ENCODE measurements at places on chromosomes 11 and 22. TPM values are rescaled to one million over a fixed set of nuclear protein-coding genes. Genes with fewer than 3 reads are reported as not detected.

- no peak overlapping the region for H3K4me3 ChIP-seq
- DNase-seq = no peak
- H3K27me3 ChIP-seq = no peaks in the 10 kb centered on the region
- H3K4me1 ChIP-seq = peaks cover 42% of the 10 kb centered on the region
- peaks cover 24% of the 10 kb centered on the region for H3K36me3 ChIP-seq
- peak overlapping the region; percentile 43 for H3K27ac ChIP-seq
Measured at GRCh38 chr11:66334605-66335442, 1.4 kb downstream of the RIN1 start.

Gene SLC22A25
- total RNA-seq = not detected

GRCh38 chr22:37260901-37261336 lies 16.9 kb upstream of the RAC2 start:
- H3K4me3 ChIP-seq = no peak overlapping the region
- peaks cover 4% of the 10 kb centered on the region for H3K27me3 ChIP-seq

DNA sequence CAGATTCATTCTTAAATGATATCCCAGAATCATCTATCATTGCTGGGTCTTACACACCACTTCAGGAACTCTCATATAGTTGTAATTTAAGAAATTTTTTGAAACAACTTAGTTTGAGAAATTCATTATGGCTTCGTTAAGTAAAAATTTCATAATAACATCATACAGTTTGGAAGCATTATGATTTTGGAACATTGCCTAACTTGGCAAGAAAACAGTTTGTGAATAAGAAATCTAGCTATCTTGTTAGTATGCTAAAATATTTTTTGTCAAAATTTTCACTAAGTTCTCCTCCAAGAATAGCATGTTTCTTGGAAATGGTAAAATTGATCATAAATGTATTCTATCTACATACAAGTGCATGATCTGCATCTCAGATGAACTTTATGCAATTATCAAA lies 217.7 kb downstream of the CNTN5 start:
- no peaks in the 10 kb centered on the region for H3K27me3 ChIP-seq
- no peak for DNase-seq
- no peak overlapping the region for H3K27ac ChIP-seq
- no peaks in the 10 kb centered on the region for H3K4me1 ChIP-seq
- no peak overlapping the region for H3K4me3 ChIP-seq

- no peaks in the 10 kb centered on the region for H3K27me3 ChIP-seq
- peak overlapping the region; percentile 52 for H3K27ac ChIP-seq
- peak overlapping the region; percentile 66 for H3K4me3 ChIP-seq
- no peak for DNase-seq
Measured at GRCh38 chr22:50184004-50184901, 1.5 kb upstream of the TRABD start.

GRCh38 chr11:118156531-118157185 lies 4.0 kb upstream of the SCN4B start:
- H3K27me3 ChIP-seq = peaks cover 79% of the 10 kb centered on the region
- no peaks in the 10 kb centered on the region for H3K36me3 ChIP-seq
- H3K27ac ChIP-seq = no peak overlapping the region
- H3K4me3 ChIP-seq = no peak overlapping the region
- peaks cover 29% of the 10 kb centered on the region for H3K4me1 ChIP-seq
- peak; percentile 58 for DNase-seq

Gene BDNF
- total RNA-seq = not detected

Gene PIWIL4
- total RNA-seq = 0.39 TPM

Gene PPARA
- 18.1 TPM for total RNA-seq

- peaks cover 2% of the 10 kb centered on the region for H3K27me3 ChIP-seq
- H3K4me3 ChIP-seq = no peak overlapping the region
- DNase-seq = no peak
Measured at GRCh38 chr11:131295986-131296385, 74.4 kb upstream of the NTM start.

Gene H19
- total RNA-seq = not detected

DNA sequence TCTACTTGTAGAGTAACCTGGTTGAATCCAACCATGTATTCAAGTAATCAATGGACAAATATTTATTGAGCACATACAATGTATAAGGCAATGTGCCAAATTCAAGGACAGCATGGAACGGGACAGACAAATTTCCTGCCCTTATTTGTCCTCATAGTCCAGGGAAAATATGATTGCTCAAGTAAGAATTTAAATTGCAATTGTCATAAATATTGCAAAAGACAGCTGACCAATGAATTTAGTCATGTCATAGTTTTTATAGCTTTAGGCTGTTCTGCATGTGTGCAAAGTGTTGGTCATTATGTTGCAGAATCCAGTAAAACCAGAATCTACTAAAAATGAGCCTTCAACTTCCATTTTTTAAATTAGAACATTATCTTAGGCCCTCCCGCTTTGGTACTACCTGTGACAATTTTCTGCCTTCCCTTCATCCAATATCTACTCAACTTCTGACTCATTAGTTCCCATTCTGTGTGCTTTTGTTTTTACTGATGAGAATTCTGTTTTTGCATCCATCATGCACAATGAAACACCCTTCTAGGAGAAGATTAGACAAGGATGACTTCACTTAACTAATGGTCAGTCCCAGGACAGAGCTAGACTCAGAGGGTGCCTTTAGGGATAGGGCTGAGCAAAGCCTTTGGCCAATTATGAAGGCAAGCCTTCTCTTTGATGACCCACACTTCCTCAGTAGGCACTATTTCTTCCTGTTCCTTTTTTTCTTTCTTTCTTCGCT lies 45.8 kb upstream of the FIBIN start:
- H3K27ac ChIP-seq = no peak overlapping the region
- H3K36me3 ChIP-seq = no peaks in the 10 kb centered on the region
- DNase-seq = no peak
- no peak overlapping the region for H3K4me3 ChIP-seq
- H3K27me3 ChIP-seq = no peaks in the 10 kb centered on the region
- no peaks in the 10 kb centered on the region for H3K4me1 ChIP-seq
